Left kidney (tissue), 8 donors: ENCODE measurements at places on chromosomes 3 and 15. TPM values are rescaled to one million over a fixed set of nuclear protein-coding genes. Genes with fewer than 3 reads are reported as not detected.

Gene GOLGA6B
- polyA plus RNA-seq, result 0.07 TPM

Gene MCF2L2
- polyA plus RNA-seq, result 1.7 TPM

Gene CAPN3
- 37.5 TPM for polyA plus RNA-seq

Gene IL17RB
- polyA plus RNA-seq, result 16.7 TPM

Gene CCR3
- not detected for polyA plus RNA-seq

Gene ACTC1
- 1.0 TPM for polyA plus RNA-seq

Gene CERS3
- 0.08 TPM for polyA plus RNA-seq

Gene CADPS
- polyA plus RNA-seq, result 5.0 TPM

Gene GOLGA6L4
- 30.5 TPM for polyA plus RNA-seq

Gene KIF15
- 39.8 TPM for polyA plus RNA-seq

Gene A4GNT
- polyA plus RNA-seq, result 1.8 TPM

Gene VEPH1
- polyA plus RNA-seq, result 56.0 TPM

Gene MESP2
- polyA plus RNA-seq, result 0.45 TPM

Gene RTP2
- not detected for polyA plus RNA-seq

Gene SPINK8
- polyA plus RNA-seq, result 0.43 TPM

Gene SCN5A
- 1.4 TPM for polyA plus RNA-seq

DNA sequence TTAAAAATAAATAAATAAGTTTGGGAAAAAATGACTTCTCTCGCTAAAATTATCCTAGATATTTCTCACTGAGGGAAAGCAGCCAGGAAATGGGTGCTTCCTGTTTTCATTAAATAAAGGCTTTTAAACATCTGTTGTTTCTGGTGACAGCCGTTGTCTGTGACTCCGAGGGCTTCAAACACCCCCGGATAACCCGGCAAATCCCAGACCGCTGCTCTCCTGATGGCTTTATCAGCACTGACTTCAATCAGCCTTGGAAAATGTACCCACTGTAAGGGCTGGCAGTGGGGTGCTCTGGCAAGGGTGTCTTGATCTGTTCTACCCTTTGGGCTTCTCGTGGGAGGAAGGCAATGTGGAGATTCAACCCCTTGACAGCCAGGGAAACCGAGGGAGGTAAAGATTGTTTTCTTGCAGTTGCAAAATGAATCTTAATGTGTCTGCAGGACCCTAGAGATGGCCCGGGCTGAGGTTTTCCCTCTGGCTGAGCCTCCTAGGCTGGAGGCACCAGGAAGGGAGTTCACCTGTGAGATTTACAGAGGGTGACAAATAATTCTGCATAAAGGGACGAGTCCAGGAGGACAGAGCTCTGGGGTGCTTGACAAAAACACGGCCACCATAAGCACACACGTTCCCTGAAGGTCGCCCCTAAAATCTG, 33.6 kb upstream of the SEC13 start:
- DNase-seq, result no peak

- DNase-seq, result no peak
Measured at GRCh38 chr3:98565843-98566242, 27.6 kb downstream of the CPOX start.

GRCh38 chr3:181629711-181630110, 82.0 kb upstream of the SOX2 start:
- DNase-seq, result no peak

DNA sequence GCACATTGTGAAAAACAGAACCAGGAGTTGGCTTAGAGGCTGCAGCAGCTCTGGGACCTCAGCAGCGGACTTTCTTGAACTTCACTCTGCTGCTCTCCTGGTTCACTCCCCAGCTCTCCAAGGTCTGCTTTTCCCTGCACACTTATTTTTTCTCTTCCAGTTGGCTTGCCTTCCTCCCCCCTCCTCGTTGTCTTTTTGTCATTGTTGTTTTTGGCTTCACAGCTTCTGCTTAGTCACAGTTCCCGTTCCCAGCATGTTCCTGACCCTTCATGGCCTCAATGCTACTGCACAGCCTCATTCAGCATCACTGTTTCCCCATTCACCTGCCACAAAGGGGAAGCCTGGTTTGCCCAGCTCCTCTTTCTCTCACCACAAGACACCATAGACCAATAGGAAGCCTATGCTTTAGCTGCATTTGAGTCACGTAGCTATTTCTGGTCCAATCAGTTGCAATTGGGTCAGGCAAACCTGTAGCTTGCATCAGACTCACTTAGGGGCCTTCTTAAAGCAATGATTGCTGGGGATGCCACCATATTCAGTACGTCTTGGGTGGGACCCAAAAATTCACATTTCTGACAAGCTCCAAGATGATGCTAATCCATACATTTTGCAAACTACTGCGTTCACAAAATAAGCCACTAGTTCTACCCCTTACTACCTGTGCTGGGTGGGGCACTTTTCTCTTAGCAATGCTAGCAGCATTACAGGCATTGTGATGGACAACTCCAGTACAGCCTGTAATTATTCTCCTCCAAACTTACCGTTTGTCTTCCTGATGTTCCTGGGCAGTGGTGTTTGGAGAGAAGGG, 7.8 kb upstream of the SUMF1 start:
- no peak for DNase-seq

DNA sequence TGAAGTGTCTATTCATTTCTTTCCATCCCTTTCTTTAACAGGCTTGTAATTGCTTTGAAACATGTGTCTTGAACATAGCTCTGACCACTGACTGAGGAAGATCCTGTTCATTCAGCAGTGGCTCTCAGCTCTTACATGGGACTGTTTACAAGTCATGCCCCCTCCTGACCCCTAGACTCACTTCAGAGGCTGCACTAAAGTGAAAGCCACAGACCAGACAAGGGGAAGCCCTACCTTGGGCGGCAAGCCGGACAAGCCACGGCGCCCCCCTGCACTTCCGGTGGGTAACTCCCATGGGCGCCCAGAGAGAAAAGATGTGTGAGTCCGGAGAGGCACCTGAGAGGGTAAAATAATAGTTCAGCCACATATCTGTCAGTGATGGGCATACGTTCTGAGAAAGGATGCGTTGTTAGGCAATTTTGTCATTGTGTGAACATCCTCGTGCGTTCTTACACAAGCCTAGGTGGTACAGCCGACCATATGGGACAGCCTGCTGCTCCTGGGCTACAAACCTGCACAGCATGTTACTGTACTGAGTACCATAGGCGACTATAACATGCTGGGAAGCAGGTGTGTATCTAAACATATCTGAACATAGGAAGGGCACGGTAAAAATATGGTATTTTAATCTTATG, 116.2 kb downstream of the CHSY1 start:
- no peak for DNase-seq

- DNase-seq, result no peak
Measured at GRCh38 chr3:115789481-115789880, 166.2 kb downstream of the GAP43 start.

GRCh38 chr15:89101302-89102193, 13.3 kb downstream of the ABHD2 start:
- no peak for DNase-seq

- no peak for DNase-seq
Measured at GRCh38 chr3:130669740-130670139, 76.9 kb downstream of the PIK3R4 start.

- DNase-seq, result no peak
Measured at GRCh38 chr15:31283043-31283442, 43.6 kb upstream of the KLF13 start.

DNA sequence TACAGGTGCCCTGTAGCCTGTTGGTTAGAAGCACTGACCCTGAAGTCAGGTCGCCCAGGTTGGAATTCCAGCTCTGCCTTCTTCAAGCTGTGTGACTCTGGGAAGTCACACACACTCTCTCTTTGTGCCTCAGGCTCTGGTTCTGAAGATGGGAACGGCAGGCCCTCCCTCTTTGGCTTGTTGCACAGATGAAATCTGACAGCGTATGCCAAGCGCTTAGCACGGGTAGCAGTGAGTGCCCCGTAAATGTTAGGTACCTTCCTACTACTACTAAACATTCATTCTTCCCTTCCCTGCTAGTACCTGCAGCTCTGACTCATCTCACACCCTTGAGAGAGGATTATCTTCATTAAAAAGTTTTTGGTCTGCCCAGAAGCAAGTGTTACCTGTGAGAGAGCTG, 139.0 kb downstream of the PGPEP1L start:
- no peak for DNase-seq

GRCh38 chr15:32738666-32739065, 20.9 kb downstream of the GREM1 start:
- no peak for DNase-seq

DNA sequence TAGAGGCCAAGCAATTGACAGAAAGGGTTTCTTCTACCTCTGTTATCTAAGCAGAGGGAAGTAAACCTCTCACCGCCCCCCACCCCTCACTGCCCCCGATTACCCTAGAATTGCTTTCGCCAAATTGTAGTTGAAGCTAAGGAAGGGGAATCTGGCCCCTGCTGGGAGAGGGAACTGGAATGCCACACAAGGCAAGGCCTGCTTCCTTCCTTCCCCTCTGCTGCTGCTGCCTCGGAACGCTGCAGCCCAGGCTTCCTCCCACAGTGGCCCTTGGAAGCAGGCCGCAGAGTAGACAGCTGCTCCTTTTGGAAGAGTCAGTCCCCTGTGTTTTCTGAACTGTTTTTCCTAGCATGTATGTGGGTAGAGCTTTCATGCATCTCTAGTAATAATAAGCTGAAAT, 21.6 kb downstream of the RLBP1 start:
- DNase-seq, result no peak

DNA sequence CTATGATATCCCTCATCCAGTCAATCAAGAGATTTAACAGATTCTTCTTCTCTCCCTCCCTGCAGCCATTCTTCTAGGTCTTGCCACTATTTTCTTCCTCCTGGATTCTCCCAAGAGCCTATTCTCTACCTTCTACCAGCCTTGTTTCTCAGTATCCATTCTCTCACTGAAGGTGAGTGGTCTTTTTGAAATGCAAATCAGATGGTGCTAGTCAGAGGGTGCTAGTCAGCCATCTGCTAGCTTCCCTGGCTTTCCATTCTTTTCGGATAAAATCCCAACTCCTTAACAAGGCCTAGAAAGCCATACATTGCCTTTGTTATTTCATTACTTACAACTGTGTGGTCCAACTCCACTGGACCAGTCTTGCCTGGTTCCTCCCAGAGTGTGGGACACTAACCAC, 734.3 kb upstream of the CFAP20DC start:
- DNase-seq, result no peak

DNA sequence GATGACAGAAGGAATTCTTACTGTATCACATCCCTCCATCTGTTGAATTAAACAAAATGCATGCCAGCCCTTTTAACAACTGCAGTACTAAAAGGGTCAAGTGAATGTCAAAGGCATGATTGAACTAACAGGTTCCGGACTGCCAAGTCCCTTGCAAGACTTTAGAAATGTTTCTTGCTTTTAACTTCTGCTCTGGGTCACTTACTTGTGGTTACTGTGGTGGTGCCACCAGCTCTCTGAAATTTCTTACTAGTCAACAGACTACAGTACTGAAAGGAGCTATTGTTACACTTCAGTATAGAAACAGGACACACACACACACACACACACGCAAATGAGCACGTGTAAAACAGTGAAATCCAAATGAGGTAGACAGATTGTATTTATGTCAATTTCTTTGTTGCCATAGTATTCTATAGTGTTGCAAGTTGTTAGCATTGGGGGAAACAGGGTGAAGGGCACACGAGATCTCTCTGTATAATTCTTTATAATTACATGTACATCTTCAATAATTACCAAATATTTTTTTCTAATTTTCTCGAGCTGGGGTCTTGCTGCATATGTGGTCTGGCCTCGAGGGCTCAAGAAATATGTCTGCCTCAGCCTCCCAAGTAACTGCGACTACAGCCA, 79.9 kb upstream of the SLC25A26 start:
- DNase-seq, result no peak

GRCh38 chr3:101722394-101723173, 1.8 kb upstream of the CEP97 start:
- DNase-seq, result no peak

GRCh38 chr3:113896930-113897329, 50.9 kb upstream of the ZDHHC23 start:
- no peak for DNase-seq

- DNase-seq, result no peak
Measured at GRCh38 chr3:102434715-102435114, at the start of gene ZPLD1. Gene ZPLD1 (plus strand): TSS chr3:102435015. CDS start chr3:102438488, 3,473 bp downstream.

- no peak for DNase-seq
Measured at GRCh38 chr3:294096-294495, 97.5 kb downstream of the CHL1 start.

DNA sequence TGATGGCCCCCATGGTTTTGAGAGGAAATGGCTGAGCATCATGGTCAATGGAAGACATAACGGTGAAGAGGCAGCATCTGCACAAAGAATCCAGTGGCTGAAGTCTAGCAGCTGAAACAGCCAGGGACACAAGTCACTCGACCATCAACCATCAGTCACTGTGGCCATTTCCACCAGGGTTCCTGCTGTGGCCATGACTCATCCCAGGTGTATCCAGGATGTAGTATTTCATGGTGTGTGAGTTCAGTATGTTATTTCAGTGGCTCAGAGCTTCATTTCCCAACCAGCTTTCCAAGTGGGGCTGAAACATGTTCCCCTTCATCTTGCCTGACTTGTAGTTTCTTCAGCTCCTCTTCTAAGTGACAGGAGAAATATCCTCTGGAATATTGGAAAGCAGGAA, 47.8 kb upstream of the WNT5A start:
- DNase-seq, result no peak

- no peak for DNase-seq
Measured at GRCh38 chr3:119645813-119646212, 14.6 kb downstream of the POPDC2 start.
